ENCODE measurements at places on chromosomes 6 and 20.
A peak's percentile ranks its signal among the peaks of the same experiment; 100 is the strongest.

DNA sequence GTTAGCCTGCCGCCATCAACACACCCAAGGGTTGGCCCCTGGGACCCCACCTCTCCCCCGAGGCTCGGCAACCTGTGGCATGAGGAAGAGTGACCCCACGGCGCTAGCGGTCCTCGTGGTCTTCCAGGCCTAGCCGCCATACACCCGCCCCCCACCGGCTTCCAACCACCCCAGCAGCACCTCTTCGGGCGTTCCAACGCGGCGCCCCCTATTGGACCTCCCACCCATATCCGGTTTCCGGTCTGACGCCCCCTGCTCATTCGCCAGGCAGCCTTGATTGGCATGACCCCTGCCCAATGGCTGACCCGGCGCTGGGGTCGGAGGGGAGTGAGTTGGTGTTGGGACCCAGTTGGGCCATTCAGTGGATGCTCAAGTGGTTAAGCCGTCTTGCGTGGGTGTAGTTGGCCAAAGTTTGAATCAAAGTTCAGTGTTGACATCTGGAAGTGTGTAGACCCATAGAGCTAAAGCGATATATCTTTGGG lies at the start of gene GNAS-AS1:
TSS of gene GNAS-AS1 (minus strand) at position 210 of the 482 bp plus-strand sequence.
- DNase-seq = no peak

DNA sequence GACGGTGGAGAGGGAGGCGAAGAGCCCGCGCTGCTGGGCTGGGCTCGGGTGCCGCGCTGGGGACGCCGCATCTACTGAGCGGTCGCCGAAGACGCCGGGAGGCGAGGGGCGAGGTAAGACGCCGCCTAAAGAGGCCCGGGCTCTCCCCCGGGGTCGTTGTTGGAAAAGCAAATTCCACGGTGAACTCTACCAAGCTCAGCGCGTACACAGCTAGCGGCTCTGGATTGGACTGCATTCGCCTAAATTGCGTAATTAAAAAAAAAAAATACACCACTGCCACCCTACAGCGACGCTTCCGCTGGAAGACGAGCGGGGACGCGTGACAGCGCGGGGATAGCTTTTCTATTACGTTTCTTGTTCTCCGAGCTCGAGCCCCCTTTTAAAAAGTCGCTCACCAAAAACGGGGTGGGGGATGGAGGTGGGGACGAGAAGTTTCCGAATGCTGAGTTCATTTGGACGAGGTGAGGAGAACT lies 92.0 kb upstream of the PRDM1 start:
- DNase-seq = no peak

- DNase-seq = no peak
Measured at GRCh38 chr6:144131248-144131709, 19.0 kb upstream of the STX11 start.

GRCh38 chr6:75213112-75213511 lies 7.3 kb upstream of the COL12A1 start:
- DNase-seq = no peak

DNA sequence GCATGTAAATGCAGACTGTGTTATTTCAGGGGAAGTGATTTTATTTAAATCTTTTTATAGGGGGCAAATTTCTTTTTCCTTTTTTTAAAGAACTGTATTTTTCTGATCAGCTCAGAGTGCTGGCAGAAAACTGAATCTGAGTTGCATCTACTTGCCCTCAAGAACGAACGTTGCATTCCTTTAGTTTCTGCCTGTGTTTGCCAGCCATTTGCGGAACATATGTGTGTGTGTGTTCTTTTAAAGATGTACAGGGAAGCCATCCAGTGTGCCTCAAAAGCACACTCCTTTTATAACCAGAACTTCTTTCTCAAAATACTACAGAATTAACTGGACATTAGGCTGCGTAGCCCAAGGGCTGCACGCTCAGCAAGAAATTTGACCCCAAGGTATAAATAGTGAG lies 25.8 kb upstream of the INSM1 start:
- no peak for DNase-seq

GRCh38 chr6:158772851-158773371 lies 46.3 kb downstream of the EZR start:
- no peak for DNase-seq

GRCh38 chr20:61960836-61961235 lies 104.8 kb downstream of the TAF4 start:
- DNase-seq = no peak

GRCh38 chr20:36035745-36036144 lies 67.4 kb downstream of the CNBD2 start:
- DNase-seq = no peak

GRCh38 chr6:156191895-156192294 lies 585.3 kb upstream of the ARID1B start:
- no peak for DNase-seq

DNA sequence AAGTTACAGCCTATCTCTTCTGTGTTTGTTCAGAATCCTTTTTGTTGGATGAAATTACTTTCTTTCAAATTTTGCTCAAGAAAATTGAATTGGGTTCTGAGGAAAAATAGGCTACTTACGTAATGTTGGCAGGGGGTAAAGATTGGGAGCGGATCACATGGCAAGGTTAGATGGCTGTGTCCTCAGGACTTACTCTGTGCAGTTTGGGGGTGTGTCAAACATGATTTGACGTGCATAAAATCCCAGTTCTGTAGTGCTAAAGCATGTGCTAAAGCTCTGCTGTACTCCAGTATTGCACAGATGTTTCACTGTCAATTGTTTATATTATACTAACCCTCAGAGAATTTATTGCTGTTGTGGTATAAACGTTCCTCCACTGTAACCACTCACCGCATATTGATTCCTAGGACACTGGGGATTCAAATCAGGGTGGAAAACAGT lies 2.6 kb downstream of the NT5E start:
- DNase-seq = no peak

DNA sequence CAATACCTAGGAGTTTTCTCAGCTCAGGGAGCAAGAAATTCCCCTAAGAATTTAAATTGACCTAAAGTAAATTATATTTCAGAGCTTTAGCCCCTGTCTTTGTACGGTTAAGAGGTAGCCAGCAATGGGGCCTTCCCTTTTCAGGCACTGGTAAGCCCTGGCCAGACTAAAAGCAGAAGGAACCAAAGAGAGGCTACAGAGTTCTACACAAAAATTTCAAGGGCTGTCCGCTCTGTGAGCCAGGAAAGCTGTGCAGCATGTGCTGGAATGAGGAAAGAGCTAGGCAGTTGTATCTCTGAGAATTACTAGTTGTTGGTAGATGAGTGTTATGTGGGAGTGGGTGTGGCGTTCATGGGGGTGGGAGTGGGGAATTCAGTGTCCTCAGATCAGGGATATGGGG lies 96.3 kb upstream of the MAFB start:
- no peak for DNase-seq

GRCh38 chr6:35082046-35082732 lies 59.0 kb downstream of the TCP11 start:
- DNase-seq = peak; percentile 27

GRCh38 chr6:162963861-162964260 lies 236.1 kb downstream of the PACRG start:
- DNase-seq = no peak

DNA sequence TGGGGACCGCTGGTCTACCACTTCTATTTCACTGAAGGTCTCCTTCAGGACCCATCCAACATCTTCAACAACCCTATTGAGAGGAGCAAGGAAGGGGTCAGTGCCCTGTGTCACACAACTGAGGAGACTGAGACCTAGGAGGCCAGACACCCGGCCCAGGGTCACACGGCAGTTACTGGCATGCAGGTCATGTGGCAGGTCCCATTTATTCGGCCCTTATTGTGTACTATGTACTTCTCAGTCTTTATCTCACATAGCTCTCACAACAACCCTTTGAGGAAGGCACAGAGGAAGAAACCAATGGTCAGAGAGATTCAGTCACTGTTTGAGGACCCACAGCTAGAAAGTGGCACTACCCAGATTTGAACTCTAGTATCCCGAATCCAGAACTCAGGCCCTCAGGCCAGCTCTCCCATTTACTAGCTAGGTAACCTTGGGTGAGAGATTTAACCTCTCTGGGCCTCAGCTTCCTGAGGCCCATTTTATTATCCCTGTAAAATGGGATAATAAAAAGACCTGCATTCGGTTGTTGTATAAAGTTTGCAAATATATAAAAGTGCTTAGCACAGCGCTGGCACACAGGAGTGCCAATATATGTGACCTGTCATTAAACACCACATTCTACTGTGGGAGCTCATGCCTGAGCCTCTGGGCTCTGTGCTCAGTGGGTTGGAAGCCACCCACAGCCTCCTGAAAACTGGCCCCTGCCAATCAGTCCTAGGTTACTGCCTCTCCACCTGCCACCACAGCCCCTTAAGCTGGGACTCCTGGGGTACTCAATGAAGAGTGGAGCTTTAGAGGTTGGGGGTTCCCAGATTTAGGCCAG lies 15.8 kb downstream of the TFEB start:
- DNase-seq = no peak

GRCh38 chr6:7909323-7910276 lies 988 bp downstream of the TXNDC5 start:
- peak; percentile 88 for DNase-seq

DNA sequence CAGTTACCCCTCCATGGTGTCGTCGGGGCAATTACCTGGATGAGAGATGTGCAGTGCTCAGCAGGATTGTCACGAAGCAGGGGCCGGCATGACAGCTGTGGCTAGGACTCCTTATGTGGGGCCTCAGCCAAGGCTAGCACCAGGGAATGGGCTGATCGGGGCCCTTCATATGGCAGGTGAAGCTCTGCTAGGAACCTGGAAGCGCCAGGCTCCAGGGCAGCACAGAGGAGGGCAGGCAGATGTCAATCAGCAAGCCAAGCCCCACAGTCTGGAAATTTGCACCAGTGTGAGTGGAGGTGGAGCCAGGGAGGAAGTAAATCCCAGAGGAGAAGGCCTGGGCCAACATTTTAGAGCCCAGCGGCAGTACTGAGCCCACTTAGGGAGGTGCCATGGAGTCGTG lies 21.2 kb downstream of the SYNDIG1 start:
- no peak for DNase-seq

- no peak for DNase-seq
Measured at GRCh38 chr6:130593200-130593599, 227.4 kb downstream of the TMEM200A start.

- no peak for DNase-seq
Measured at GRCh38 chr6:134374491-134375219, 56.7 kb upstream of the SGK1 start.

DNA sequence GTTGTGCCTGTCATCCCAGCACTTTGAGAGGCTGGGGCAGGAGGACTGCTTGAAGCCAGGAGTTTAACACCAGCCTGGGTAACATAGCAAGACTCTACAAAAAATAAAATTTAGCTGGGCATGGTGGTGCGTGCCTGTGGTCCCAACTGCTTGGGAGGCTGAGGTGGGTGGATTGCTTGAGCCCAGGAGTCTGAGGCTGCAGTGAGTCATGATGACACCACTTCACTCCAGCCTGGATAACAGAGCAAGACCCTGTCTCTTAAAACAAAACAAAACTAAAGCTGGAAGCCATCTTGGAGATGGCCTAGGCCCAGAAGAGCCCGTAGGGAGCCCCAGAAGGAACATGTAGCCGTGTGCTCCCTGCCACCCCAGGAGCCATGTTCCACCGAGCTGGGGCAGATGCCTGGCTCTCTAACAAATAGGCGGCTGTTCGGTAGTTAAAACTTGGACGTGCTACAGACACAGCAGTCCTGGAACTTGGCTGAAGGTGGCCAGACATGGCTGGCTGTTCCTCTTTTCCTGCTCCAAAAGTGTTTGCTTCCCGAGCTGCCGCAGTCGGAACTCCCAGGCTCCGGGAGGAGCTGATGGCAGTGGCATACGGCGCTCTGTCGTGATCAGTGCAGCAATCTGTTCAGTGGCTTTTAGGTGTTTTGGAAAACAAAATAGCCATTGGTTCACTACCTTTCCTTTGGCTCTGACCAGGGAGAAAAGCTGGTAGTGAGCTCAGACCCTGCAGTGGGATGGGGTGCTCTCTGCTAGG lies 37.0 kb downstream of the DYNLT1 start:
- no peak for DNase-seq

- no peak for DNase-seq
Measured at GRCh38 chr6:156719395-156719719, 57.8 kb upstream of the ARID1B start.

DNA sequence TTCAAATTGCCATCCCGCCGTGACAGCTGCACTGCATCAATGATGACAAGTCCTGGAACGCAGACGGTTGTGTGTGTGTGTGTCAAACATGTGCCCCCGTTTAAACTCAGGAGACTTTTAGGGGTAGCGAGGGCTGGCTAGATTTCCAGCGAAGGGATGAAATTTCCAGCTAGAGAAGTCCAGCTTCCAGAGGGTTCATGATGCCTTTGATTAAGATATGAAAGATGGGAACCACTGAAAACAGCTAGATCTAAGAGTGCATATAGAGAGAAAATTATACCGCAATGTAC lies 644 bp downstream of the KIZ start:
- no peak for DNase-seq

GRCh38 chr6:4281341-4282293 lies 146.2 kb upstream of the ECI2 start:
- DNase-seq = peak; percentile 39

GRCh38 chr6:21947731-21948386 lies 349.0 kb downstream of the PRL start:
- no peak for DNase-seq

DNA sequence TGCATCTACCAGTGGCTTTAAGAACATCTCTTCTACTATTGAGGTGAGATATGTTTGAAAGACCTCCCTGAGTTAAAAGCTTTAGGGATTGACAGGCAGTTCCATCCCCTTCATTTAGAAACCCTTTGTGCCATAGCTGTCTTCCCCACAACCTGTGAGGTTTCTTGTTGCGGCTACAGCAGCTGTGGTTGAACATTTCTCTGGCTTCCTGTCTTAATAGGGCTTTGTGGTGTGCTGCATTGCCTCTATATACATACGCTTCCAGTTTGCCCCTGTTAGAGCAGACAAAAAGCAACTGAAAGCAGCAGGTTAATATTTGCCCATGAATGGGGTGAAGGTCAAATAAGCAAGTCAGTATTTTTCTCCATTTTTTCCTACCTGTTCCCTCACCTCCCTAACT lies 210.2 kb downstream of the TMEM200A start:
- DNase-seq = no peak

- DNase-seq = no peak
Measured at GRCh38 chr20:10843146-10843711, 169.4 kb upstream of the JAG1 start.

GRCh38 chr20:59776059-59776603 lies 157.3 kb downstream of the SYCP2 start:
- no peak for DNase-seq

- no peak for DNase-seq
Measured at GRCh38 chr6:127031511-127031910, 87.0 kb upstream of the RSPO3 start.

DNA sequence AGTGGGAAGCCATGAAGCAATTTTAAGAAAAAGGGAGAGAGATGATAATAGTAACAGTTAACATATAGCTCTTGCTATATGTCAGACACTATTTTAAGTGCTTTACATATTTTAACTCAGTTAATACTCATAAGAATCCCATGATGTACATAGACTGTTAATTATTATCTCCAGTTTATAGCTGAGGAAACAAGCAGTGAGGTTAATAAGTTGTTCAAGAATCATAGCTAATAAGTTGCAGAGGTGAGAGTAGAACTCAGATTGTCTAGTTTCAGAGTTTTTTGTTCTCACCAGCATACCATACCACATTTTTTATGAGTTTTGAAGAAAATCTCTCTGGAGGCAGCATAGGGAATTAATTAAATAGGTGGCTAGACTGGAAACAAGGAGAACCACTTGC lies 144.6 kb upstream of the MMS22L start:
- DNase-seq = no peak

GRCh38 chr20:2280082-2280481 lies 15.7 kb upstream of the TGM3 start:
- no peak for DNase-seq

Data from 8988T (cell line).